Stimulated activated CD4-positive, alpha-beta T cell treated with anti-CD3 and anti-CD28 coated beads, TNF-alpha, amount 100 ng/mL, for 1 hour (primary cell): ENCODE measurements at places on chromosomes 7 and 10.

- no peak for DNase-seq
These were observed 19.4 kb upstream of the NRP1 start for GRCh38 chr10:33353853-33354252.

- no peak for DNase-seq
These were observed 161.4 kb downstream of the TCERG1L start for GRCh38 chr10:131150126-131150525.

GRCh38 chr7:36207451-36208291, 54.6 kb downstream of the EEPD1 start:
- DNase-seq = no peak

DNA sequence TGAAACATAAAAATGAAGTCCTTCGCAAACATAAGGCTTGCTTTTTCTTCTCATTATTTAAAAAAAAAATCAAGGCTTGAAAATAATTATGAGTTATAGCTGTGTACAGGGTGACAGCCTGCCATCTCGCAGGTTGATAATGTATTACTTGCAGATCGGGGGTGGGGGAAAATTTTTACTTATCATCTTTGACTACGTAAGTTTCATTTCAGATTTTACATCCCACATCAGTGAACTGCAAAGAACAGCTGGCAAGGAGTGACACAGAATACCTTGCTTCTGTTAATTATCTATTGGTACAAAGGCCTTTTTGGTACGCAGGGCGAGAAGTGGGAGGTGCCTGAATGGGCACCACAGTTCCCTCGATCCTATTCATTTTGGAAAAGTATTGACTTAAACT, 59.0 kb downstream of the INSYN2A start:
- DNase-seq = no peak

GRCh38 chr10:6997509-6997908, 413.3 kb downstream of the SFMBT2 start:
- DNase-seq = no peak

- no peak for DNase-seq
These were observed 24.3 kb downstream of the SLC29A3 start for GRCh38 chr10:71343392-71343773.

- DNase-seq = no peak
These were observed 811.8 kb upstream of the CELF2 start for GRCh38 chr10:10205906-10206305.

GRCh38 chr7:90532231-90532929, 62.9 kb downstream of the PTTG1IP2 start:
- DNase-seq = no peak

GRCh38 chr10:61923210-61923949, 21.9 kb downstream of the ARID5B start:
- DNase-seq = no peak

DNA sequence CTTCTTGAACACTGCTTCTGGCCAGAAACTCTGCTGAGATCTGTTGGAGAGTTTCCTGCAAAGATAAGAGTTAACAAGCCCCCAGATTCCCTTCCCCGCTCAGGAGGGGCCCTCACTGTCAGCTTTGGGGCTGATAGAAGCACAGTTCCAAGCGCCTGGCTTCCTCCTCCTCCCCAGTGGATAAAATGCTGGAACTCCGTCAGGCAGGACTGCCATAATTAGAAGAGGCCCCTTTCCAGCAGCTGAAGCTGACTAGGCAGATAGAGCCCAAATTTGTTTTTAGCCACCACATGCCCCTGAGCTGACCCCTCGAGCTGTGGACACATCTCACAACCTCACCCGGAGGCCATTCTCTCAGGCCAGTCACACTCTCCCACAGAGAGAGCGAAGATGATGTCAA, 89.4 kb downstream of the TBXAS1 start:
- DNase-seq = no peak

GRCh38 chr10:123565691-123566660, 100.2 kb upstream of the GPR26 start:
- no peak for DNase-seq

GRCh38 chr10:792792-793100, 103.3 kb upstream of the DIP2C start:
- DNase-seq = no peak

DNA sequence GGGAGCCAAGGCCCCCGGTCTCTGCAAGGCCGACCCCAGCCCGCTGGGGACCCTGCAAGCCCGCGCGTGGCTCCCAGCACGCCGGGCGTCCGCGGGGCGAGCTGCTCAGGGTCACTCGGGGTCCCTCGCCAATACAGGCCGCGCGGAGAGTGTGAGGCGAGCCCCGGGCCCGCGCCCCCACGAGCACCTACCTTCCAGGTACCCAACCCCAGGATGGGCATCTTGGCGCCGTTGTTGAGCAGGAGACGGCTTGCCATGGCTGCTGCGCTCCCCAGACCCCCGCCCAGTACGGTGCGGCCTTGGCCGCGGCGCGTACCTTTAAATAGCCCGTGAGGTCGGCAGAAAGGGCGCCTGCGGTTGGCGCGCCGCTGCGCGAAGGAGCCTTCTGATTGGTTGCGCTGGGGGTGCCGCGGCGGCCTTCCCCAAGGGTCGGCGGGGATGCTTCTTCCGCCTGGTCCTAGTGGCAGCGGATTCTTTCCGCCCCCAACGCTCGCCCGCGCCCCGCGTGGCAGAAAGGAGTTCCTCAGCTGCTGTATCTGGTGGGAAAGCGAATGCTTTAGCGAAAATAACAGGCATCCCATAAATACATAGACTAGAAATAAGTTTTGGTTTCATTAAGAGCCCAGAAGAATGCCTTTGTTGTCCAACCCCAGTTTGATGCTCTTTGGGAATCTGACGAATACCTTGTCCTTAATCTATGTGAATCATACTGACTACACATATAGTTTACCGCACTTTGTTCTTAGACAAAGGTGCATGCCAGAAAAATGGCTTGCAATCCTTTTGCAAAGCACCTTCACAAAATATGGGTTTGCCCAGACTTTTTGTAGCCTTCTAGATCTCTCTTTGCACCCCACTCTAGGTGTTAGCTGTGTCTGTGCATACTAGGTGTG, at the start of gene AKR1B1:
TSS of gene AKR1B1 (minus strand) at position 295 of the 893 bp plus-strand sequence. CDS start at position 257, 38 bp downstream.
- DNase-seq = peak; percentile 70

- no peak for DNase-seq
These were observed 34.5 kb upstream of the TAC1 start for GRCh38 chr7:97697396-97697795.
